Lower lobe of right lung (tissue), 2 donors: ENCODE measurements at places on chromosomes 13 and 19.

DNA sequence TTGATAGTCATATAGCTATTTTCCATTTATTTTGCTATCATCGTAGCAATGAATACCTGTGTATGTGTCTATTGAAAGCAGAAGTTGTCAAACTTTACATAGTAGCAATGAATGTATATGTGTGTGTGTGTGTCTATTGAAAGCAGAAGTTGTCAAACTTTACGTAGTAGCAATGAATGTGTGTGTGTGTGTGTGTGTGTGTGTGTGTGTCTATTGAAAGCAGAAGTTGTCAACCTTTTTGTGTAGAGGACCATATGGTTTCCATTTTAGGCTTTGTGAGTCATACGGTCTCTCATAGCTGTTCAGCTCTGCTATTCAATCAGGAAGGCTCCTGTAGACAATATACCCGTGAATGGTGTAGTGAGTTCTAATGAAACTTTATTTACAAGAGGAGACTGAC, 20.8 kb downstream of the NLRP4 start:
- DNase-seq: no peak

- no peak for DNase-seq
Observed at GRCh38 chr13:72383646-72384045, 343.8 kb downstream of the MZT1 start.

GRCh38 chr19:48512504-48513288, 1.1 kb upstream of the LMTK3 start:
- no peak for DNase-seq

GRCh38 chr19:7869453-7869909, 4.7 kb downstream of the PRR36 start:
- DNase-seq: peak; percentile 74
